ENCODE measurements at places on chromosomes 1 and 21.
A peak's percentile ranks its signal among the peaks of the same experiment; 100 is the strongest.

DNA sequence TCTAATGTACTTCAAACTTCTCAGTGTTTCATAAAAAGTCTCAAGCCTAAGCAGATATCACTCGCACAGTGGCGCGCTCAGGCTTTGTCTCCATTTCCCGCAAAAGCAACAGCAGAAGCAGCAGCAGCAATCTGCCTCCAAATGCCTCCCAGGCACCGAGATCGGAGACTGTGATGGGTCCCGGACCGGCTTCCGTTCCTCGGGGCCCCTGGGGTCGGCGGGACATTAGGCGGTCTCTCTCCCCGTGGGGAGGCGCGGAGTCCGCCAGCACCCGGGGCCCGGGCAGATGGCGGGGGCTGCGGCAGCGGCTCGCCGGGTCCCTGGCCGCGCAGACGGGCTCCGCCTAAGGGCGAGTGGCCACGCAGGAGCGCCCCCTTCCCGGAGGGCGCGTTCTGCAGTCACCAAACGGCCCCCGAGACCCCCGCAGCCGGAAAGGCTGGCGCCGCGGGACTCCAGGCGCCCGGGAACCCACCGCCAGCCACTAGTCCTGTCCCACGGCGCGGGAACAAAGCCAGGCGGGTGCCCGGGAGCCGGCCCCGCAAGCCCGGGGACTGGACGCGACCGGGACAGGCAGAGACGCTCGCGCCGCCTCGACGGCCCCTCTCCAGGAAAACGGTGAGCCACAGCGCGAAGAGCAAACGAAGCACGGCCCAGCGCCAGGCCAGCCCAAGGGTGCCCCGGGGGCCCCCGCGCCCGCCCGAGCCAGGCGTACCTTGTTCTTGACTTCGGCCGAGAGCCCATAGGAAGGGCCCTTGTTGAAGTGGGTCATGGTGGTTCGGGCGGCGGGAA lies 590 bp downstream of the CNN3 start:
- peak; percentile 65 for DNase-seq

DNA sequence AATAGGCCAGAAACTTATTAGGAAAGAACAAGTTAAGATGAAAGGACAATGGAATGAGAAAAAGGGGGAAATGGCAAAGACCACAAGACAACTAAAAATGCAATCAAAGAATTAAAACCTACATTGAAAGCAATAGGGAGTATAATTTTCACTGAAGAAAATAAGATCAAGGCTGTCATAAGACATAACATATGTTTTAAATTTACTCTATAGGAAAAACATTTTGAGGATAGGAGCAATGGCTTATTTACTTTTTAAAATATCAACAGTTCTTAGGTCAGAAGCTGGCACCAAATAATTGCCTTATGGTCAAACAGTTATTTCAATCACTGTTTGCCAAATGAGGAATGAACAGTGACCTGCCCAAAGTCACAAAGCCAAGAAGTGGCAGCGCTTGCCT lies 171.2 kb upstream of the HOOK1 start:
- no peak for DNase-seq

DNA sequence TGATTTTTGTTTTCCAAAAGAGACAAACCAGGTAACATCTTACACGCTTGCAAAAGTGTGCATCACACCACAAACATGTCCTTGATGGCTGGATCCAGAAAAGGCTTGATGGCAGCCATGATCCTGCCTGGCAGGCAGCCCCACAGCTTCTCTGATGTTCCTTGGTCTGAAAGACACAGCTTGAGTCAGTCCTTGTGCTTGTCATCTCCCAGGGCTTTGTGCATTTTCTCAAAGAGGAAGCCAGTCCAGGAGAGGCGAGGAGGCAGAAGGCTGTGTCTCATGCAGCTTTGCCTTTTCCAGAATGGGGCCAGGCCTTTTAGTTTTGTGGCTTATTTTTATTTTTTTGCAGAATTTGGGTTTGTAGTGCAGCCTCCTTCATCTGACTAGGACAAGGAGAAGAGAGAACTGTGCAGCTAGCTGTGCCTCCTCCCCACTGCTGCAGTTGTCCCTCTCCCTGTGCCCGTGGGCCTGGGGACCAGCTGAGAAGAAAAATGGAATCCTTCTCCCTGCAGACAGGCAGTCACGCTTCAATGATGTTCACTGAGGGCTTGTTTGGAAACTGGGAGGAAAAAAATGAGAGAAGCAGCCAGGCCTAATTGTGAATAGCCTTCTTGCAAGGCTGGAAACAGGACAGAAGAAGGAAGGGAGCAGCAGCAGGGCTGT lies 7.4 kb downstream of the FNDC5 start:
- DNase-seq, result no peak

DNA sequence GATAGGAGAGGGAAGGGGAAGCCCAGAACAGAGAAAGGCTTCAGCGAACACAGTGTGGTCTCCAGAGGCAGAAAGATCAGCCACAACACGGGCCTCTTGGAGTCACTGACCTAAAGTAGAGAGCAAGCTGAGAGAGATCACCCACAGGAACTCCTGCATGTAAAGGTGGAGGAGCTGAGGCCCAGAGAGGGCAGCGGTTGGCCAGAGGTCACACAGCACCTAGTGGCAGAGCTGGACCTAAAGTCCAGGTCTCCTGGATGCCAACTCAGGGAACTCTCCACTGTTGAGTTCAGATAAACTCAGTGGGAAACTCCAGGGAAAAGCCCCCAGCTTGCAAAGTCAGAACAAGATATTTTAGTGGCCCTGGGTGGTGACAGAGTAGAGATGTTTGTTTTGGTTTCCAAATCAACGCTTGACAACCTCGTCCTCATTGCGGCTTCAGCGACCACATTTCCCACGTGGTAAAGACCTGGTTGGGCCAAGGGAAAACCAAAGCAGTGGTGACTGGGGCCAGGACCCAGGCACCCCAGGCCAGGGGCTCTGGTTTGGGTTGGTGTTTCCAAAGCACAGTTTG lies 4.6 kb downstream of the IFFO2 start:
- DNase-seq, result no peak

DNA sequence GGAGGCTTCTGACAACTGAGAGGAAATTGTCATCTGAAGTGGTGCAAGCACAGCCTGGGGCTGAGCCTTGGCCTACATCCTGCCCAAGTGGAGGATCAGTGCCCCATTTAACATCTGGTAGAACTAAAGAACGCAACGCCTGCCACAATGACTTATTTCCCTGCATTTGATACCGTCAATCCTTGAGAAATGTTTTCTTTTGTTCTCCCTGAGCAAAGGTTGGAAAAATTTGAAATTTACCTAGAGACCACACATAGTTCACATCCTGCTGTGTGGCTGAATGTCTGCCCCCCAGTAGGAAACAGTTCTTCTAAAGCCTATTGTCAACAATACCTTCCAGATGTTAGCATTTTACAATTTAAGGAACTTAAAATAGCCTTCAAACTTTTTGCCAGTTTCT lies 5.6 kb upstream of the RGS4 start:
- no peak for DNase-seq

DNA sequence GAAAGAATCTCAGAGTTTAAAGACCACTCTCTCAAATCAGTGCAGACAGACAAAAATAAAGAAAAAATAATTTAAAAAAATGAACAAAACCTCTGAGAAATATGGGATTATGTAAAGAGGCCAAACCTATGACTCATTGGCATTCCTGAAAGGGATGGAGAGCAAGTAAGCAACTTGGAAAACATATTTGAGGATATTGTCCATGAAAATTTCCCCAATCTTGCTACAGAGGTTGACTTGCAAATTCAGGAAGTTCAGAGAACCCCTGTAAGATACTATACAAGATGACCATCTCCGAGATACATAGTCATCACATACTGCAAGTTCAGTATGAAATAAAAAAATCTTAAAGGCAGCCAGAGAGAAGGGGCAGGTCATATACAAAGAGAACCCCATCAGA lies 43.7 kb upstream of the IVNS1ABP start:
- no peak for DNase-seq

DNA sequence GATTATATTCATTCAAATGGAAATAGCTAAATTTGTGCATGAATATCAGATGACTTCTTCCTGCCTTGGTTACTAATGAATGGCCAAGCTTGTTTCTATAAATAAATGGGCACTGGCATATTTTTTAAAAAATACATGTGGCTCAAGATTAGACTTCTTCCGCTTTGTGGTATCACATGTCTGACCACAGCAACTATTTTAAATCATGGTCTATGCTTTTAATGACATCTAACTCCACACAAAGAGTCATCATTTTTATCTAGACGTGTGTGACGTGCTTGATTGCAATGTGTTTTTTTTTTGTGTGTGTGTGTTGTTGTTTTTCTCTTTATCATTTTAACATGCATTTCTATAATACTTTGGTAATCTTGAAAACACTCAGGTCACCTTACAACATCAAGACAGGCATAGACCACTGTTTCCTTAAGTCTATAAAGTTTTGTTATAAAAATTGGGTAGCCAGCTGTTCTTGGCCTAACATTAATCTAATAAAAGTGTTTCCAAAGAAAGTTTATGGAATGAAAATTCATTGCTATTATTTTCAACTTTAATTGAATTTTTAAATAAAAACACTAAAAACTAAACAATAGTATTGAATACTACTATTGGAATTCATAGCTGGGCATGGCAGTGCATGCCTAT lies 29.5 kb downstream of the RGS1 start:
- DNase-seq, result no peak

DNA sequence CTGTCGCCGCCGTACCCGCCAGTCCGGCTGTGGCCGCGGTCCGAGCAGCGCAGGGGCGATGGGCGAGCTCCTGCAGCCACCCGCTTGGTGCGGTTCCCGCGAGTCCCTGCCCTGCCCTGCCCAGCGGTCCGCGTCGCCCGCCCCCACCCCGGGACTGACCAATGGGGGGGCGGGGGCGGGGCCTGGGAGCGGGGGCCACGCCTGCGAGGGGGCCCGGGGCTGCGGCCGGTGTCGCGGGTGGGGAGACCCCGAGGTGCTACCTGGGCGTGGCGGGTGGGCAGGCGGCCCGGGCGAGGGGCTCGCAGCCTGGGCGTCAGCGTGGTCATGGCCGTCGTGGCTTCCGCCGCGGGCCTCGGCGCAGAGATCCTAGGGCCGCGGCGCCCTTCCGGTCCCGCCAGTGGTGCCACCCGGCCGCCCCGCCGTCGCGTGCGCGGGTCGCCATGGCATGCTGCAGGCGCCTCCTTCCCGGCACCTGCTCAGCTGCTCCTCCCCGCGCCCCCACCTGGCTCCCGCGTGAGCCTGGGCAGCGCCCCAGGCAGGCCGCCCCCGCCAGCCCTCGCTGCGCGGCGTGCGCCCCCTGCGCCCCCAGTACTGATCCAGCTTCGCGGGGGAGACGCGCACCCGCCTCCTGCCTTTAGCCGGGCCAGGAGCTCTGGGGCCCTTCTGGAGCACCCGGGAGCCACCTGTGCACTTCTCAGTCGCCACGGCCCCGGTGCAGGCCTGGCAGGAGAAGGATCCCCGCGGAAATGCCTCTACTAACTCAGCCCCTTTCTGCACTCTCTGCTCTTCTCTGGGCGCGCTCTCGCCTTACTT lies at the start of gene BMP8B:
Gene BMP8B, minus strand, starts transcription at position 108 of the 813 bp plus-strand sequence. CDS start 380 bp downstream, outside the sequence.
- no peak for DNase-seq

- DNase-seq, result no peak
These were observed 10.1 kb upstream of the ELAVL4 start for GRCh38 chr1:50098591-50099021.

GRCh38 chr1:54105736-54106269 lies 47.0 kb downstream of the CDCP2 start:
- DNase-seq, result no peak

DNA sequence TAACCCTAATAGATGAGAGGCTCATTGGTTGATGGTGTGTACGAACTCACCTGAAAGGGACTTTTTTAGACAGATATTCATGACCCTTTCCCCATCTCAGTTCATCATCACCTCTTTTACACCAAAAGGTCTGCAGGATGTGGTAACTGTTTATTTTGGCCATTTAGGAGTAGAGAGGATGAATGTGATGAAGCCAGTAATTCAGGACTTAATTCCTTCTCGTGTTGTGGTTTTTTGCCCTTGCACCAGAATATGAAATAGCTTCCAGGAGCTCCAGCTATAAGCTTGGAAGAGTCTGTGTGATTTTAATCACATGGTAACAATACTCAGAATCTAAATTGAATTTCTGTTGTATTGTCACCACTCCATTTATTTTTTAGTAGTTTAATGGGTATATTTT lies 189.4 kb upstream of the KCTD3 start:
- DNase-seq, result no peak

- peak; percentile 18 for DNase-seq
These were observed 17.2 kb downstream of the CC2D1B start for GRCh38 chr1:52348704-52349300.

- DNase-seq, result no peak
These were observed at the start of gene FCAMR for GRCh38 chr1:206970446-206970845. Gene FCAMR, minus strand, starts transcription at chr1:206970460. Its CDS starts 335 bp downstream, at chr1:206970125.

GRCh38 chr1:173176246-173176645 lies 30.9 kb downstream of the TNFSF4 start:
- DNase-seq, result no peak

- DNase-seq, result no peak
These were observed 68.0 kb downstream of the RUNX3 start for GRCh38 chr1:24861821-24862727.

DNA sequence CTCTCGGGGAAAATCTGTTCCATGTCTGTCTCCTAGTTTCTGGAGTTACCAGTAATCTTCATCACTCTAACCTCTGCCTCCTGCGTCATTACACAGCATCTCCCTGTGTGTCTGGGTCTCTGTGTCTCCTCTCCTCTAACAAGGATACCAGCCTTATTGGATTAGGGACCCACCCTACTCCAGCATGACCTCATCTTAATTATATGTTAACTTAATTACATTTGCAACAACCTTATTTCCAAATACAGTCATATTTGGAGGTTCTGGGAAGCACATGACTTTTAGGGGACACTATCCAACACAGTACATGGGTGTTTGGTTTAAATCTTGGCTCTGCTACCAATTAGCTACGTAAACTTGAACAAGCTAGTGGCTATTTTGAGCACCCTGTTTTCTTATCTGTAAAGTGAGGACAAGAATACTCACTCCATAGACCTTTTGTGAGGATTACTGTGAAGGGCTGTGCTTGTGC lies 83.9 kb upstream of the SGIP1 start:
- peak; percentile 96 for DNase-seq

GRCh38 chr1:242239398-242239797 lies 240.5 kb upstream of the MAP1LC3C start:
- no peak for DNase-seq

All from SK-N-DZ (cell line).